ENCODE measurements at places on chromosomes 12 and 14. TPM values are rescaled to one million over a fixed set of nuclear protein-coding genes. Genes with fewer than 3 reads are reported as not detected.

GRCh38 chr12:5487948-5488625, 56.2 kb downstream of the NTF3 start:
- no peak for DNase-seq

- DNase-seq: no peak
Observed at GRCh38 chr12:2733493-2734355, 61.0 kb upstream of the FKBP4 start.

- DNase-seq: no peak
Observed at GRCh38 chr12:108633081-108633533, 587 bp downstream of the SELPLG start.

- no peak for DNase-seq
Observed at GRCh38 chr12:31263661-31264060, 62.3 kb downstream of the SINHCAF start.

GRCh38 chr12:6957151-6957701, 6.1 kb downstream of the PTPN6 start:
- no peak for DNase-seq

GRCh38 chr14:74645756-74646470, 33.9 kb upstream of the LTBP2 start:
- no peak for DNase-seq

- DNase-seq: no peak
Observed at GRCh38 chr14:33767586-33768457, 183.1 kb downstream of the EGLN3 start.

DNA sequence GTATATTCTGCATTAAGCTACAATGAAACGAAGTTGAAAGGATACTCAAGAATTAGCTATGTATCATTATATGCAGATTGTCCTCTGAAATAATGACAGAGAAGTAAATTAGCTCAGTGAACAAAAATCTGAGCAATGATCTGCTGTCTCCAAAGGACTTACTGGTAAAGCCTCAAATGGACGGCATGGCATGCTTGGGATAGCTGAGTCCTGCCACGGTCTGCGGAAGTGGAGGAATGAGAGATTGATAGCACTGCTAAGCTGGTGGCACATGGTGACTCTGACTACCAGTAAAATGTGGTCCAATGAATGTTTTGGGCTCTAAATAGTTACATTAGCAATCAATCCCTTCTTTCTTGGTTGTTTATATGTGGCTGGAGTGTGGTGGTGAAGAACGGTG, 3.7 kb upstream of the DENND5B start:
- DNase-seq: no peak

GRCh38 chr14:100213956-100214769, 24.8 kb upstream of the YY1 start:
- DNase-seq: peak; percentile 98

The IL31 gene
- not detected for total RNA-seq
